ENCODE measurements at places on chromosomes 4 and X.
A peak's percentile ranks its signal among the peaks of the same experiment; 100 is the strongest.

GRCh38 chr4:124868495-124868894 lies 156.0 kb upstream of the ANKRD50 start:
- no peak for DNase-seq

DNA sequence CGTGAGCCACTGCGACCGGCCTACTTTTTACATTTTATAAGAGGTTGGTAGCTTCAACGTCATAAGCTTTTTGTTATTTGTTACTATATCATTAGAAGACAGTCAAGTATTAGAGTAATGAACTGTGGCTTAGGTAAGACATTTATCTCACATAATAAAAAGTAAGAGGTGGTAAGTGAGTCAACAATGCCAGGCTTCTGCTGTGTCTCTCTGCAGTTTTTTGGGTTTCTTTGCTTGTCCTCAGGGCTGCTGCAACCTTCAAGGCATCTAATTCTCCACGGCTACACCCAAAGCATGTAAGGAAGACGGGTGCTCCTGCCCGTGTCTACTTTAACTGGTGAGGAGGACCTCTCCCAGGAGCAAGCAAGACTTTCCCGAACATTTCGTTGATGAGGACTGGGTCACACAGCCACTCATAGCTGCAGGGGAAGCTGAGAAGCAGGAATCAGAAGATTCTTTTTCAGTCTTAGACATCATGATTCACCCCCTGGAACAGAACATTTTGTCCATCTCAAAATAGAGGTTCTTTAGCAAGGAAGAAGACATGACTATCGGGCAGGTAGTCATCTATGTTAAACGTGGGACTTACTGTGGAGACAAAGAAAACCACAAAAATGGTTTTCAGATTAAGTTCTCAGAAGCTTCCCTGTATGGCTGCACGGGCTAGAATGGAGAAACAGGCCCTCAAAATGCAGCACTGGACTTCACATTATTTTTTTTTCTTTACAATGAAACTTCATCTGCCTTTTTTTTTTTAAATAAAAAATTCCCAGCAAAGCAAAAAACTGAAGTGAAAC lies 13.0 kb upstream of the RHOH start:
- DNase-seq, result peak; percentile 95

DNA sequence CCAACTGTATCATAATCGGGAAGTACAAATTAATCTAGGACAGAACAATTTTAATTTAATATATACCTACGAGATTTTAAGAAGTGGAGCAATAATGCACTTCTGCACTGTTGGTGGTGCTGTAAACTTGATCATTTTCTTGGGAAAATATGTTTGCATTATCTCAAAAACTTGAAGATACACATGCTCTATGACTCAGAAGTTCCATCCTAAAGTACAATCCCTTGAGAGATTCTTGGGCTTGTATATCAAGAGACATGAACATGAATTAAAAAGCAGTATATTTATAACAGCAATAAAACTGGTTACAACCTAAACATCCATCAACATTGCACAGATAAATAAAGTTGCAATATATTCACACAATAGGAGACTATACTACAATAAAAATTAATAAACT lies 168.8 kb downstream of the CLCN4 start:
- DNase-seq, result peak; percentile 67

- no peak for DNase-seq
Observed at GRCh38 chr4:120847019-120847582, 75.4 kb downstream of the PRDM5 start.

DNA sequence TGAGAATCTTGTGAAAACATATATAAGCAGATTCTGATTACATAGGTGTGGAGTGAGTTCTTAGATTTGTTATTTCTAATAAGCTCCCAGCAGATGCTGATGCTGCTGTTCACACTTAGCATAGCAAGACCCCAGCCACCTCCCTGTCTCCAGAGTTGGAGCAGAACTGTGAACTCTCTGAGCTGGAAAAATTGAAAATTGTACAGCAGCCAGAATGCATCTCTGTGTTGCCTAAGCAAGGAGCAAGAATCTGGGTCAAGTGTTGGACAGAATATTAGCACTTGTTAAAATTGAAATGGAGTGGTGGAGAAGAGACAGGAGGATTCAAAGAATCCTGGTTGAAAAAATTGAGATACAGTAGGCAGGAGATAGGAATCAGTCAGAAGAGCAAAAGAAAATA lies 146.6 kb upstream of the FAM47C start:
- no peak for DNase-seq

GRCh38 chr4:97923096-97923495 lies 220.2 kb downstream of the STPG2 start:
- no peak for DNase-seq

- no peak for DNase-seq
Observed at GRCh38 chr4:142475663-142476062, 370.4 kb downstream of the INPP4B start.

GRCh38 chr4:161188578-161188977 lies 975.2 kb downstream of the FSTL5 start:
- no peak for DNase-seq

Data from fibroblast of mammary gland (primary cell).